ENCODE measurements at places on chromosomes 5 and 9. TPM values are rescaled to one million over a fixed set of nuclear protein-coding genes. Genes with fewer than 3 reads are reported as not detected.

HRCT1 gene
- 0.39 TPM for total RNA-seq

C5orf52 gene
- total RNA-seq, result not detected

DNAJB5 gene
- 4.3 TPM for total RNA-seq

CDX1 gene
- not detected for total RNA-seq

PALM2AKAP2 gene
- total RNA-seq, result 0.39 TPM

LHFPL2 gene
- 24.3 TPM for total RNA-seq

GABRA1 gene
- total RNA-seq, result not detected

PTPN3 gene
- total RNA-seq, result 47.1 TPM

CAMSAP1 gene
- 30.2 TPM for total RNA-seq

C5orf58 gene
- total RNA-seq, result not detected

DPH7 gene
- 17.1 TPM for total RNA-seq

CCL27 gene
- not detected for total RNA-seq

PCDHB14 gene
- total RNA-seq, result 0.22 TPM

CMYA5 gene
- 2.0 TPM for total RNA-seq

GRM6 gene
- not detected for total RNA-seq

NUTM2G gene
- total RNA-seq, result not detected

NIM1K gene
- 0.33 TPM for total RNA-seq

IL13 gene
- not detected for total RNA-seq

SLC31A2 gene
- total RNA-seq, result 7.1 TPM

CAMK2A gene
- 0.79 TPM for total RNA-seq

TOR2A gene
- total RNA-seq, result 9.4 TPM

ZDHHC11 gene
- total RNA-seq, result 5.1 TPM

PCAT7 gene
- not detected for total RNA-seq

GLT6D1 gene
- not detected for total RNA-seq

ISL1 gene
- not detected for total RNA-seq

MLANA gene
- not detected for total RNA-seq

NPR3 gene
- total RNA-seq, result 0.11 TPM

RAD17 gene
- 29.1 TPM for total RNA-seq

TPPP gene
- total RNA-seq, result not detected

IFNA2 gene
- total RNA-seq, result not detected

DNAI1 gene
- not detected for total RNA-seq

MEGF10 gene
- 0.54 TPM for total RNA-seq

PAIP1 gene
- total RNA-seq, result 110 TPM

ADAMTS19 gene
- not detected for total RNA-seq

ABO gene
- total RNA-seq, result not detected

SLC6A18 gene
- not detected for total RNA-seq

CBY3 gene
- not detected for total RNA-seq

ARID3C gene
- total RNA-seq, result not detected

DMRT3 gene
- not detected for total RNA-seq

PCDHB16 gene
- total RNA-seq, result 0.11 TPM

Measured in placental epithelial cell (primary cell).